ENCODE measurements at places on chromosomes 3 and 15.
A peak's percentile ranks its signal among the peaks of the same experiment; 100 is the strongest.

GRCh38 chr3:52561028-52561747 lies 24.8 kb downstream of the UQCC5 start:
- no peak for DNase-seq

- DNase-seq, result no peak
Observed at GRCh38 chr15:67607959-67608637, 65.6 kb downstream of the MAP2K5 start.

DNA sequence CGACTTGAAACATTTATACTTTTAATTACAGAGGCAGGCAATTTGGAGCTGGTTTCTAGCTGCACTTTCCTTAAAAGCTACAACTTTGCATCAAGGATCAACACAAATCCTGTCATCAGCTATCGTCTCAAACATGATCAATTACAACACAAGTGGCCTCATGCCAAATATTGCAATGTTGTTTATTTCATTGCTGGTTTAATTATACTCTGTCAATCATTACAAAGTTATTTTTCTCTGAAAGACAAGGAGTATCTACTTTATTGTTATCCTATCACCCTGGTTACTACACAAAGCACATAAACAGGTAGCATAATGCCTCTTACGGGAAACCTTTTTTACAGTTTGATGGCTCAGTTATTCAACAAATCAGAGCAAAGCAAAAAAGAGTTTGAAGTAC lies 58.0 kb upstream of the FOXB1 start:
- DNase-seq, result no peak

DNA sequence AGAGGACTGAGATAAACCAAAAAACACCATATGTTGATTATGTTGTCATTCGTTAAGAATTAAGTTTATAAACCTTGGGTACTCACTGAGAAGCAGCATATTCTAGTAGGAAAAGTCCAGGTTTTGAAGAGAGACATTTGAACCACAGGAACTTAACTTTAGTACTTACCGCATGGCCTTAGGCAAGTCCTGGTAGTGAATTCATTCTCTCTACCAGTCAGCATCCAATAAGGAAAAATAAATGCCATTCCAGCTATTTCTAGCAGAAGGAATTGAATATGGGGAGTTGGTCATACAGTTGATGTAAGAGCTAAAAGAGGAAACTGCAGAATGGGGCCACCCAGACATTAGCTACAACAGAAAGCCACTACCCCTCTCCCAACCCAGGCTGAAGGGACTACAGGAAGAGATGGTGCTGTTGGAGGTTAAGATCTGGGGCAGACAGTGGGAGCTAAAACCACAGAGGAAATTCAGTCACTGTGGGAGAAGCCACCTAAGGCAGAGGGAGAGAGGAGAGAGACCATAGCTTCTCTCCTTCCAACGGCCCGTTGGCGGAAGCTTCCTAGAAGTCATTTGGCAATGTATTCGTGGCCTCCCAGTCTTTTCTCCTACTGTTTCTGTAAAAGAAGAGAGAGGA lies 133.8 kb upstream of the RARB start:
- DNase-seq, result no peak

- no peak for DNase-seq
Observed at GRCh38 chr15:67812241-67812644, 13.1 kb upstream of the SKOR1 start.

- no peak for DNase-seq
Observed at GRCh38 chr15:57228395-57228794, 147.9 kb upstream of the CGNL1 start.

DNA sequence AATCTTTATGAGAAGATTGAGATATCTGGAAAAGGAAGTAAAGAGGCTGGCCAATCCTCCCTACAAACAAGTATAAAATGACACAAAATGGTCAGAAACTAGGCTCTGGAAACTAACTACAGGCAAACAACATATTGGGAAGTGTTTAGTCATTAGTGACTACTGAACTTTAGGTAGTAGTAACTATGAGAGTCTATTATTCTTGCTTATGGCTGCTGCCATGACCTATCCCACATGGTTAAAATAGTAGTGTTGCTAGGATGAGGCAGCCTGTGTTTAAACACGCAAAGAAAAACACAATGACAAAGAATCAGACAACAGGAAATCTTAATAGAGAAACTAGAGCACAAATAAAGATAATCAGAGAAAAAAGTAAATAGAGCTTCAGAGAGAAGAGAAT lies 67.9 kb downstream of the RFX7 start:
- DNase-seq, result no peak

- no peak for DNase-seq
Observed at GRCh38 chr3:194005930-194006501, 129.9 kb upstream of the HES1 start.

DNA sequence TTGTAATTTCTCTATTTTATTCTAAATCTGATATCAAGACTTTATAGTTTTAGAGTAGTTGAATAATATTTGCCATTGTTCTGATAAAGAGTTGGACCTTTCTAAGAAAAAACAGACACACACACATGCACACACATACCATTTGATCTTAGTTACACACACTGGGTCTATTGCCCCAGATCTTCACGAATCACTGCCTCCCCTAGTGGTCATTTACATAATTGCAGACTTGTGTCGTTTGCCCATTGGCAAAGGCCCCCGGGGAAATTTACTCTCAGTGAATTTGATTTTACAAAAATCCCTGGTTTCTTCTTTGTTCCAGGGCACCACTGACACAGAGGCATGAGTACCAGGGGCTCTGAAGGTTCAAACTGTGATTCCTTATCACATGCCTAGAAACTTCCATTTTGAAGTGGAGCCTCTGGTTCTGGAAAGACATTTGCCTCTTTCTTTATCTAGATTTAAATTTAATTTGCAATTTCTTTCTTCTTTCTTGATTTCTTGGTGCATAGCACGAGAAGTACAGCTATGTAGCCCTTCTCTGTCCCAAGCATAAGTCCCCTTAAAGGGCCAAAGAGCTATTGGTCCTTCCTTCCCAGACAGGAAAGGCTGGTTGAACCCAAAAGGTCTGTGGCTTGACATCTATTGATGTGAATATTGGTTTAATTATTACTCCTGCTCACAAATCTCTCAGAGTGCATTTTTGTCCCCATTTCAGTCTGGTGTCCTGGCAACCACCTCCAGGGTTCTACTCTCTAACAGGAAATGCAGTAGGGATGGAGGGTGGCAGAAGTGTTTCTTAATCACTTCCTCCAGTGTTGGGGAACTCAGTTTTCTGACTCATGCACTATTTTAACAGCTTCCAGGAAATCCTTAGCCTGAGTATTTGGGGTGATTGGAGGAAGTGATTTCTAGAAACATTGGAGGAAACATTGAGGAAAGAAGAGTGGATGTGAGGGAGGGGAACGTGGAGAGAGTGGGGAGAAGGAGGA lies 32.4 kb upstream of the SLC6A11 start:
- no peak for DNase-seq

- peak; percentile 88 for DNase-seq
Observed at GRCh38 chr3:122794779-122795673, at the start of gene SLC49A4. SLC49A4 (plus strand) TSS chr3:122795069; CDS start chr3:122795193, 124 bp downstream.

- no peak for DNase-seq
Observed at GRCh38 chr3:174197416-174197815, 661.7 kb upstream of the NAALADL2 start.

GRCh38 chr15:51390241-51390965 lies 48.9 kb downstream of the GLDN start:
- no peak for DNase-seq

- DNase-seq, result no peak
Observed at GRCh38 chr3:160065282-160065681, 76.6 kb downstream of the IL12A start.

GRCh38 chr3:57757642-57758297 lies 1.7 kb downstream of the SLMAP start:
- DNase-seq, result no peak

GRCh38 chr3:171311784-171312183 lies 148.4 kb downstream of the TNIK start:
- DNase-seq, result no peak

- peak; percentile 76 for DNase-seq
Observed at GRCh38 chr3:150761831-150762661, 923 bp downstream of the SIAH2 start.

DNA sequence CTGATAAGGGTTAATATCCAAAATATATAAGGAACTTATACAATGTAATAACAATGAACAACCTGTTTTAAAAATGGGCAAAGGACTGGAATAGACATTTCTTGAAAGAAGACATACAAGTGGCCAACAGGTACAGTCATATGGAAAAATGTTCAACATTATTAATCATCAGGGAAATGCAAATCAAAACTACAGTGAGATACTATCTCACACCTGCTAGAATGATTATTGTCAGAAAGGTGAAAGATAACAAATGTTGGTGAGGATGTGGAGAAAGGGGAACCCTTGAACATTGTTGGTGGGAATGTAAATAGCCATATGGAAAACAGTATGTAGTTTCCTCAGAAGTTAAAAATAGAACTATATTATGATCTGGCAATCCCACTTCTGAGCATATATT lies 20.4 kb downstream of the GOLM2 start:
- no peak for DNase-seq

- DNase-seq, result no peak
Observed at GRCh38 chr3:187550446-187550845, 119.7 kb downstream of the SST start.

DNA sequence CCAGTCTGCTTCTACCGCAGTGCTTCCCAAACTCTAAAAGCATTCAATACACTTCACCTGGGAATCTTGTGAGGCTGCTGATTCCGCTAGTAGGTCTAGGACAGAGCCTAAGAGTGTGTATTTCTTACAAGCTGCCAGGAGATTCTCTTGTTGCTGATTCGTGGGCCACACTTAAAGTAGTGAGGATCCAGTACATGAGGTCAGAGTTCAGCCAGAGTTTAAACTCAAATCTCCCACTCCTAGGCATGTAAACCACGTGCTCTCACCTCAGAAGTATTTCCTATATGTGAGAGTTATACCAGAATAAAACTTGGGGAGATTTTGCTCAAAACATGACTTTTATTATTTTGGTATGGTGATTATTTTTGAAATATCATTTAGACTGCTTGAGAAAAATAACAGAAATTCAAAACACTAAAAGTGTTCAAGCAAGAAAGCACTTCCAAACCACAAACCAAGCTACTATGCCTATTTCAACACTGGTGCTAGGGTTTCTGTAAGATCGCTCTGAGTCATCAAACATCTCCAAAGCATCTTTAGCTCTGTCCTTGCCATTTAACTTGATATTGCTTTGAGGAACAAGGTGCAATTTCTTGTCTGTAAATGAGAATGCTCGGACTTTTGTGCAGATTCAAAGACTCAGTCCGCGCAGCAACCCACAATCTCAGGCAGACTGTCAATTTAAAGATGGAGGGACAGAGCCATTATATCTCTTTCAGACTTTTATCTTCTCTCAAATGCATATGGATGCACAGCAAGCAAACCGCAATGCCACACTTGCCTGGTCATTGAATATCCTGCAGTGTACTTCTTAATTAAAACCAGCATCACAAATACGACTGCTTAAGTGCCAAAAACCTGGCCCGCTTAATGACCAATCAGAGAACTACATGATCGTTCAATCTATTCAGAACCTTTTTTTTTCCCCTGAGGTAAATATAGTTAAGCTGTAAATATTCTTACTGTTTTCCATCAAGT lies 59.8 kb downstream of the AGTR1 start:
- no peak for DNase-seq

GRCh38 chr15:85094685-85095084 lies 113.0 kb downstream of the PDE8A start:
- no peak for DNase-seq

GRCh38 chr15:74277242-74277810 lies 41.2 kb downstream of the CCDC33 start:
- DNase-seq, result no peak

- no peak for DNase-seq
Observed at GRCh38 chr3:165742351-165742750, 94.9 kb downstream of the BCHE start.

DNA sequence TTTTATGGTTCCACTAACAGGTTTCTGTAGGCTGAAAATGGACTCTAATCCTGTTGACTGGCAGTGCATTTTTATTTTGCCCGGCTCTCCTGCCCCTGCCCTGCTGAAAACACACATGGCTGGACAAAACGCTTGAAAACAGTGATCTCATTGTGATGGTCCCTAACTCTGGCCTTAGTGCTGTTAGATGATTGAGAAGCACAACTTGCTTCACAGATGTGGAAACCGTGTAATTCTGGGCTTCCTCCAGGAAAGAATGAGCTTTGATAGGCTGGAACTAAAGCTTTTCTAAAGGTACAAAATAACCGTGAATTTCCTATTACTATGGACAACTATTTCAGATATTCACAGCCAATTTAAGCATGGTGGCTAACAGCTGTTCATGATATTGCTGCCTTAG lies 121.4 kb downstream of the VGLL3 start:
- no peak for DNase-seq

GRCh38 chr3:181316482-181316881 lies 326.9 kb upstream of the DNAJC19 start:
- no peak for DNase-seq

DNA sequence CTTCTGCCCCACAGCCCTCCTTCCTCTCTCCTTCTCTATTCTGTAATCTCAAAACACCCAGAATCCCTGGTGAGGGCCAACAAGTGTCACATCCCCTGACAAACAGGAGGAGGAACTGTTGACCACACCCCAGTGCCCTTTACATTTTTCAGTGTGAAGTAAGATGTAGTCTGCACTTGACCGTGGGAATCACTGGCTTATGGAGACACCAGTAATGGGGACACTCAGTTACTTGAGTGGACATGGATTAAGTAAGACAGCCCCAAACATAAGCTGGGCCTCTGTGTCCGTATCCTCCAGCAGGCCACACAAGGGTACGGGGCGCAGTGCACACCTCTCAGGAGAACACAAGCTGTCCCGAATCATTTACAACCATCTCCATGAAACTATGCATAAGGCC lies 28.4 kb upstream of the LIMD1 start:
- DNase-seq, result no peak

GRCh38 chr3:127101411-127102187 lies 91.3 kb upstream of the PRR23E start:
- DNase-seq, result no peak

GRCh38 chr3:51692980-51693395 lies 13.9 kb upstream of the GRM2 start:
- no peak for DNase-seq

DNA sequence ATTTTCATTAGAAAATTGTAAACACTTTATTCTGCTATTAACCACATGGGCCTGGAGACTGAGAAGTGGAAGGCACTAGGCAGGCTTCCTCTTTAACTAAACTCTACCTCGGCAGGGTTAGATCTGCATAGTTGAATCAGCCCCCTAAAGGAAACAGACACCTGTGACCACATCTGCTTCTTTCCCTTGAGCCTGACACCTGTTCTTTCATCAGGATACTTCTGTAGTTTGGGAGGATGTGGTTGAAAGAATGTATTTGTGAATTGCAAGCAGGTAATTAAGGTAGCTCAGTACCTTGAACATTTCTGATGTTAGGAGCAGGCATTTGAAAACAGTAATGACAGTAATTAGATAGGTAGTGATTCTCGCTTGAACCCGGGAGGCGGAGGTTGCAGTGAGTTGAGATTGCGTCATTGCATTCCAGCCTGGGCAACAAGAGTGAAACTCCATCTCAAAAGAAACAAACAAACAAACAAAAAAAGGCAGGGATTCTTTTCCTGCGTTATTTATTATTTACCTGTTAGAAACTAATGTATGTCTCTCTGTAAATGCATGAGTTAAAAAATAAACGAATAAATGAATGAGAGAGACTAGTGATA lies 468.5 kb downstream of the NLGN1 start:
- no peak for DNase-seq
